ENCODE measurements at places on chromosomes 13 and 19. TPM values are rescaled to one million over a fixed set of nuclear protein-coding genes. Genes with fewer than 3 reads are reported as not detected.
A peak's percentile ranks its signal among the peaks of the same experiment; 100 is the strongest.

Gene CD79A
- total RNA-seq = 0.61 TPM

- no peak for DNase-seq
Measured at GRCh38 chr13:110985541-110985940, 70.7 kb upstream of the ANKRD10 start.

DNA sequence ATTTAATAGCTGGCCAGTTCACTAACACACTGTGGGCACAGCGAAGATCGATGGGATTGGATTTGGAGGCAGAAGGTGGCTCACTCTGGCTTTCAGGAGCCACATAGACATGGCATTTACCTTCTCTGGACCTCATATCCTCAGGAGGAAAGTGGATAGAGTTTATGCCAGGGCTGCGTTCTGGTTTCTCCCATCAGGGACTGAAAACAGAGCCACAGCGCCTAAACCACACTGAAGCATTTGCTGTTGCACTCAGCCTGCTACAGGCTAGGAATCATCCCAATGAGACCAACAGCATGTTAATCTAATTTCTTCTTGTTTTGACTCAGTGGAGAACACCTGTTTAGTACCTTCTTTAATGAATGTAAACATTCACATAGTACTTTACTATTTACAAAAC lies 1.6 kb downstream of the CYSLTR2 start:
- no peak for DNase-seq

Gene PEAK3
- total RNA-seq = 2.6 TPM

GRCh38 chr13:24168392-24168750 lies 7.9 kb downstream of the SPATA13 start:
- no peak for DNase-seq

GRCh38 chr19:40744554-40745401 lies 5.5 kb downstream of the ACTMAP start:
- no peak for DNase-seq

- DNase-seq = peak; percentile 95
Measured at GRCh38 chr19:33080761-33081681, at the start of gene GPATCH1. Gene GPATCH1 (plus strand): TSS chr19:33081181. CDS start chr19:33081194, 13 bp downstream.

DNA sequence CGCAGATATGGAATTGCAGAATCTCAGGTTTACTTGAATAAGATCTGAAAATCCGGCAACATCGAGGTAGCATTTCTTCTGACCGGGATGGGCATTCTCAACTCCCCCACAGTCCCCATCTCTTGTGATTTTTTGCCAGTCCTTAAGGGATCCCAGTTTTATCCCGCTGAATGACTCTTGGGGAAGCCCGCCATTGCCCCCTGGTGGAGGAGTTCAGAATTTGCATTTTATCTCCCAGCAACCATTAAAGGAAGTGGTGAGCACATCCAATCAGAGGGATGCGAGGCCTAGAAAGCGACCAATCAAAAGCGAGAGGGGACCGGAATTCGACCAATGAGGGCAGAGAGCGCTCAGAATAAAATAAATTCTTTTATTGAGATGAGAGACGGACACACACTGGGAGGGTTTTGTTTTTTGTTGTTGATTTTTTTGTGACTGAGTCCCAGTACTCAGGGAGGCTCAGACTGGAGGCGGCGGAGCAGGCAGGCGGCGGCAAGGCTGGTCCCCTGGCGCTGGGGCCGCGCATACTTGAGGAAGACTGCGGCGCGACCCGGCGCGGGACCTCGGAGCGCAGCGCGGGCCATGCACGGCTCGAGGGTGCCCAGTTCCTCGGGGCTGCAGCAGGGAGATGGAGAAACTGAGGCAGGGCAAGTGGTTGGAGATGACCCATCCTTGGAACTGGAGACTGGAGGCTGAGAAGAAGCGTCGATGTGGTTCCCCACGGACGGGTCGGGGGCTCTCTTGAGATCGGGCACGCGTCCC lies 3.9 kb upstream of the TTC9B start:
- no peak for DNase-seq

GRCh38 chr13:19860884-19861655 lies 2.4 kb downstream of the ZMYM5 start:
- no peak for DNase-seq

Gene HDGFL2
- total RNA-seq = 22.8 TPM

- no peak for DNase-seq
Measured at GRCh38 chr19:4164262-4164661, 10.8 kb downstream of the CREB3L3 start.

Gene ARL11
- 2.6 TPM for total RNA-seq

DNA sequence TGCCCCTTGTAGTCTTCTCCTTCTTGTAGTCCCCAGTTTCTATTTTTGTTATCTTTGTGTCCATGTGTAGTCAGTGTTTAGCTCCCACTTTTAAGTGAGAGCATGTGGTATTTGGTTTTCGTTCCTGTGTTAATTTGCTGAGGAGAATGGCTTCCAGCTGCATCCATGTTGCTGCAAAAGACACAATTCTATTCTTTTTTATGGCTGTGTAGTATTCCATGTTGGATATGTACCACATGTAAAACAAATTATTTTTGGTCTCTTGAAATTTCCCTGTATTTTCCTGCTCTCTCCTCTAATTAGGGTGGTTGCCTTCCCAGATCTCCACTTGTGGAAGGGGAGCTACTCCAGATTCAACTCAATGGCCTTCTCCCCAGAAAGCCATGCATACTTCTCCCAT lies 813.8 kb downstream of the UQCRFS1 start:
- no peak for DNase-seq

DNA sequence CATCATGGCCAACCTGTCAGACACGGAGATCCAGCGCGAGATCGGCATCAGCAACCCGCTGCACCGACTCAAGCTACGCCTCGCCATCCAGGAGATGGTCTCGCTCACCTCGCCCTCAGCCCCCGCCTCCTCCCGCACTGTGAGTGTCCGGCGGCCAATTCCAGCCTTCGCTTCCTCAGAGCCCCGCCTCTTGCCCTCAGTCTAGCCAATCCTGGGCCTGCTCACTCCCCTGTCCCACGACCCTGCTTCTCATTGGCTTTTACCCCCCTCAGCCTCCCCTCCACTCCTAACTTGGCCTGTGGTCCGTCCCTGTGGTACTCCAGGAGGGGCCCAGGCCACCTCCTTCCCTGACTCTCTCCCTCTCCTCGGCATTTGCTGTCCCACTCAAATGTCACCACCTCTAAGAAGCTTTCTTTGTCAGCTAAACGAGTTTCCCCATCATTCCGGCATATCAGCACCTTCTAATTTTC lies 12.3 kb downstream of the HRC start:
- no peak for DNase-seq

GRCh38 chr13:95100525-95101433 lies 200.5 kb downstream of the ABCC4 start:
- DNase-seq = no peak

DNA sequence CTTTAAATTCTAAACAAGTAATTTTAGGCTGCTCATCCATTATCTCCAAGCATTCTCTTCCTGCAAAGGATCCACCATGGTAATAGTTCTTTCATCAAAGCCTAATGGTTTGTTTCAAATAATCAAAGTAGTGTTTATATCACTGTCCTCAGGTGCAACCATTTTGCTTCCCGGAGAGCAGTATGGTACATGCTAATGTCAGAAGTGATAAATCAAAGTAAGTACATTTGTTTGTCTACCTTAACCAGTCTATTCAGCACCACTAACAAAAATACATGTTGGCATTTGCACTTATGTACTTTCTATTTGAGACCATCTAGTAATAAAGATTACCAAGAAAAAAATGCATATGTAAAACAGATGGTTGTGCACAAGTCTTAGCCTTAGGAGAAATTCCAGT lies 37.5 kb downstream of the DACH1 start:
- no peak for DNase-seq

GRCh38 chr19:39444598-39445195 lies 685 bp upstream of the SUPT5H start:
- no peak for DNase-seq

All from mesenteric fat pad (tissue), 1 donor.